ENCODE measurements at places on chromosomes 4 and X. TPM values are rescaled to one million over a fixed set of nuclear protein-coding genes. Genes with fewer than 3 reads are reported as not detected.

CACNA1F gene
- total RNA-seq: 1.3 TPM

GRCh38 chrX:9906919-9907318 is 60.2 kb upstream of the CLDN34 start:
- H3K27me3 ChIP-seq: no peaks in the 10 kb centered on the region
- no peaks in the 10 kb centered on the region for H3K36me3 ChIP-seq
- no peak for DNase-seq
- H3K4me3 ChIP-seq: no peak overlapping the region

DNA sequence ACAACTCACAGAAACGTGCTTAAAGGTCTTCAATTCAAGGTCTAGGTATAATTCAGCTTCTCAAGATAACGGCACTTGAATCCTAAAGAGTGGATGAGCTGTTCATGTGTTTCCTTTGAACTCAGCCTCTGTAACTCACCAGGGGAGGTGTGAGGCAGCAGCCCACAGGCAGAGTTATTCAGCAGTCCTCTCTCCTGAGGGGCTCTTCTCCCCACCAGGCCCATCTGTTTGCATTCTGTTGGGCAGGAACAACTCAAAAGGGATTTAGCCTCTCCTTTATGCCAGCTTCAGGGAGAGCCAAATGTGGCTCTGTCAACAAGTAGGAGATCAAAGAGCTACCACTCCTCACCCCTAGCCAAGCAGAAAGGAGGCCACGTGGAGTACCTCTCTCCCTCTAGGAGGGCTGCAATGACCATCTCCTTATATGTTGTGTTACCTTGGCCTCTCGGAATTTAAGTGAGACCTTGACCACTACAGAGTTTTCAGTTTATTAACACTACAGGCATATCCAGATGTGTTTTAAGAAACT is 151.2 kb downstream of the SPATA18 start:
- H3K36me3 ChIP-seq: no peaks in the 10 kb centered on the region
- no peak overlapping the region for H3K27ac ChIP-seq
- H3K4me3 ChIP-seq: no peak overlapping the region
- no peaks in the 10 kb centered on the region for H3K27me3 ChIP-seq
- no peak for DNase-seq

- no peak for DNase-seq
- H3K27me3 ChIP-seq: no peaks in the 10 kb centered on the region
- no peak overlapping the region for H3K4me3 ChIP-seq
Measured at GRCh38 chrX:35561985-35562384, 236.2 kb upstream of the MAGEB16 start.

CLTRN gene
- total RNA-seq: 5.2 TPM

DNA sequence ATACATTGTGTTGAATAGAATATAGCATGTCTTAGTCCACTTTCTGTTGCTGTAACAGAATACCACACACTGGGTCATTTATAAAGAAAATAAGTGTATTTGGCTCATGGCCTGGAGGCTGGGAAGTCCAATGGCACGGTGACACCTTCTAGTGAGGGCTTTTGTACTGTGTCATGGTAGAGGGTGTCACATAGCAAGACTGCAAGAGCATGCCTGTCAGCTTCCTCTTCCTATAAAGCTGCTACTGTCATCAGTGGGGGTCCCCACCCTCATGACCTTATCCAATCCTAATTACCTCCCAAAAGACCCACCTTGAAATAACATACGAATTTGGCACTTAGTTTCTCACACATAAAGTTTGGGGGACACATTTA is 193.2 kb downstream of the PTTG2 start:
- H3K27me3 ChIP-seq: no peaks in the 10 kb centered on the region
- peaks cover 28% of the 10 kb centered on the region for H3K4me1 ChIP-seq
- no peaks in the 10 kb centered on the region for H3K36me3 ChIP-seq
- H3K4me3 ChIP-seq: no peak overlapping the region
- no peak overlapping the region for H3K27ac ChIP-seq

DNA sequence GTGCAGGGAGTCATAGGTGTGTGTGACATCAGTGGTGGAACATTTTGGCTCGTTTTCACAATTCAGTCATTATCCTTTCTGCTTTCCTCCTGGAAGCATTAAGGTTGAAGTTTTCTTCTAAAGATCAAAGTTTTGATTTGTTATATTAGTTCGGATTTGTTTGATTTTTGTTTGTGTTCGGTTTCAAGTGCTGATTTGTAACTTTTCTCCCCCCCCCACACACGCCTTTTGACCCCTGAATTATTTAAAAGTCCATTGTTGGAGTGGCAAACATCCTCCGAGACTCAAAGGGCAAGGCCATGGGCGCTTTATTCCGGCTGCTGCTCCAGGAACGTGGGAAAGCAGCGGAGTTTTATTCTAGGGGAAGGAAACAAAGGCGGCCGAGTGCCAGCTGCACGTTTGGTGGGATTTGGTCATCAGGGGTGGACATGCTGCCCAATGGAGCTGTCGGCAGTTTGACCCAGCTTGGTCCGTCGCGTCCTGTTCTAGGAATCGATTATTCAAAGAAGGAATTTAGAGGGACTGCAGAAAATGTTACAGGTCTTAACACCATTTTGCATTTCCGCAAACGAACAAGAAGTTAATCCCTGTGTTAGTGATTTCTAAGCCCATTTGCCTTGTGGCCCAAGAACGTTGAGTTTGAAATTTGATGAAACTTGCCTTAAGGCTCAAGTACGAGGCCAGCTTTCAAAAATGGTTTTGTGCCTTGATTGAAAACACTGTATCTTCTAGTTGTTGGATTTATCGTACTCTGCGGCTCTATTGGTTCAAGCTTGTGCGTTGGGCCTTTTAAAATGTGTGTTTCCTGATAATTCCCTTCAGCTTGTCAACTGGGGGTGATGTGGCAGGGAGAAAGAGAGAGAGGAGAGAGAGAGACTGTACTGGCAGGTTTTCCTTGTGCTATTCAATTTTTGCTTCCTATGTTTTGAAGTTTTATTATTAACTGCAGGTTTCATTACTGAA is 565 bp upstream of the ZNF41 start:
- DNase-seq: no peak
- H3K27ac ChIP-seq: peak overlapping the region; percentile 96

GRCh38 chr4:92382128-92382527 is 78.4 kb downstream of the GRID2 start:
- no peaks in the 10 kb centered on the region for H3K36me3 ChIP-seq
- no peak for DNase-seq
- no peak overlapping the region for H3K27ac ChIP-seq
- no peak overlapping the region for H3K4me3 ChIP-seq

RASL11B gene
- not detected for total RNA-seq

DNA sequence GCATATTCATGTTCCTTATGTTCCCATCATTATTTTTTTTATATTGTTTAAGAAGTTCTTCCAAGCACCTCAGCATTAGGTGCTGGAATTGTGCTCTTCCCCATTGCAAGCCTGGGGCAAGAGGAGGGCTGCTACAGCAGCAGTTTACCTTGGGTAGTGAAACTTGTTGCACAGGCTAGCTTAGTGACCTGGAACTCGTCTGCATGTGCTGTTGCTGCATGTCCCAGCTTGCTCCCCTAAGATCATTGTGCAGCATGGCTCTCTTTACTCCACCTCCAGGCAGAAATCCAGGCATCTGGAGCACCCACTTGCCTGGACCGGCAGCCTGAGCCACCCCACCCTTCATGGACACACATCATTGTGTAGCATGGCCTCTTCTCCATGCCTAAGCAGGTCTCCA is 776.0 kb downstream of the GLUD2 start:
- DNase-seq: no peak
- no peaks in the 10 kb centered on the region for H3K36me3 ChIP-seq
- no peak overlapping the region for H3K27ac ChIP-seq
- H3K4me3 ChIP-seq: no peak overlapping the region
- no peaks in the 10 kb centered on the region for H3K4me1 ChIP-seq

DNA sequence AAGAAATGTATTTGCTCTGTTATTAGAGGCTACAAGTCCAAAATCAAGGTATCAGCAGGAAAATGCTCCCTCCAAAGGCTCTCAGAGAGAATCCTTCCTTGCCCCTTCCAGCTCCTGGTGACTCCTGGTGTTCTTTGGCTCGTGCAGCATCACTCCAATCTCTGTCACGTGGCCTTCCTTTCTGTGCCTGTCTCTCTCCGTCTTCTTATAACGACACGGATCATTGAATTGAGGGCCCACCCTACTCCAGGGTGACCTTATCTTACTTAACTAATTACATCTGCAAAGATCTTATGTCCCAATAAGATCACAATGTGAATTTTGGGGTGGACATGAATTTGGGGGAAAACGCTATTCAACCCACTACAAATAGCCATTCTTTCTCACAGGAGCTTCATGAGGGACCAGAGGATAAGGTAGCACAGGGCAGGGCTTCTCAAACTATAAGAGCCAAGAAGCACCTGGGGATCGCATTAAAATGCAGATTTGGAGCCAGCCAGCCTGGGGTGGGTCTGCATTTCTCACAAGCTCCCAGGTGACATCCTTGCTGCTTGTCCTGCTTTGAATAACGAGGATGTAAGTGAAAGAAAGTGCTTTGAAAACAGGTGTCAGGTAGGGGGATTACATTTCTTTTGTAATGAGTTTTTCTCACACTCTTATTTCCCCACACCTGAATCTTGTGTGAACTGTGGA is 41.9 kb upstream of the APLN start:
- no peaks in the 10 kb centered on the region for H3K27me3 ChIP-seq
- no peak overlapping the region for H3K27ac ChIP-seq
- H3K36me3 ChIP-seq: no peaks in the 10 kb centered on the region
- no peak overlapping the region for H3K4me3 ChIP-seq

- H3K4me3 ChIP-seq: no peak overlapping the region
- H3K36me3 ChIP-seq: no peaks in the 10 kb centered on the region
- H3K27me3 ChIP-seq: no peaks in the 10 kb centered on the region
- no peak for DNase-seq
Measured at GRCh38 chr4:90215286-90215685, 88.1 kb downstream of the CCSER1 start.

GRCh38 chrX:5971300-5971699 is 257.4 kb downstream of the NLGN4X start:
- H3K4me3 ChIP-seq: no peak overlapping the region
- no peak overlapping the region for H3K27ac ChIP-seq
- H3K4me1 ChIP-seq: no peaks in the 10 kb centered on the region
- H3K27me3 ChIP-seq: no peaks in the 10 kb centered on the region

DNA sequence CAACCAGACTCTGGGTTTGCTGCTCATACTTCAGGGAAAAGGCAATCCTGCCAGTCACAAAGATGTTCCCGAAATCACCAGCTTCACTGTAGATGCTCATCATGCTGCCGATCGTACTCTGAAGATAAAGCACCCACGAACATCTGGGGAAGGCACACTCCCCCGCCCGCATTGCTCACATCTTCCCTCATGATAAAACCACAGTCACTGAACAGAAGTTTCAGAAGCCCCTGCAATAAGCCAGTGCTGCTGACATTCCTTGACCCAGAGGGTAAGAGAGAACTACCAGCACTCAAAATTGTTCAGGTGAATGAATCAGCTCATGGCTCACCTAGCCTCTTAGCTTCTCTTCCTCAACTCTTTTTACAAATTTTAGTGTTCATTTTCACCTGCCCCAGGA is 43.1 kb downstream of the SRPX2 start:
- H3K27ac ChIP-seq: no peak overlapping the region
- no peaks in the 10 kb centered on the region for H3K36me3 ChIP-seq
- no peaks in the 10 kb centered on the region for H3K4me1 ChIP-seq
- no peak for DNase-seq
- H3K27me3 ChIP-seq: no peaks in the 10 kb centered on the region

DNA sequence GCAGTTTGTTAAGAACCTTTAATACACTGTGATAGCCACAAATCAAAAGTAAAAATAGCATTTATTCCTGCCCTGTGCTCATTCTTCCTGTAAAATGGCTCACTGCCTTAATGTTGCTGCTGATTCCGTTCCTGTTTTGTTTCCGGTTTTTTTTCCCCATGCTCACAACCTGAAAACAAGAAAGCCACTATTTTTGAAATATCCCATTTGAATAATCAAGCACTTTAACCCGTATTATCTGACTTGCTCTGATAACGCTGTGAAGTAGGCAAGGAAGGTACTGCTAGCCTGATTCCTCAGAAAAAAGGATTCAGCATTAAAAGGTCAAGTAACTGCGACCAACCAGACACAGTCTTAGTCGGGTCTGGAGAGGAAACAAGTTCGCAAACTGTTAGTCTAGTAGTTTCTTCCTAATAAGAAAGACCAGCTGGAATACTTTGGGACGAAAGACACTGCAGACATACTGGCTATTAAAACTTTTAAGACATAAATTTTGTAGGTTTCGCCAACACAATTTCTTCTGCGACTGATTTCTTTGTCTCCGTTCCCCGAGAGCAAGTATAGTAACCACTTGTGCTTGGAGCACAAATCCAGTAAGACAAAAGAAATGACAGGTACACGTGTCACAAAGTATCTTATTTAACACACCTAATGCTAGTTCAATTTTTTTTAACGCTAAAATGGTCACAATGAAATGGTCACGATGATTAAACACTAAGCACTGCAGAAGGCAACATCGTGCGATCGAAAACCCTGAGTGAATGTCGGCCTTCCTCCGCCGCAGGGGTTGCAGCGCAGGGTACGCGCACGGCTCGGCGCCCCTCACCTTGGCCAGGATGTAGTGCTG is 802 bp downstream of the COX18 start:
- DNase-seq: no peak
- H3K36me3 ChIP-seq: peaks cover 3% of the 10 kb centered on the region
- peaks cover 16% of the 10 kb centered on the region for H3K4me1 ChIP-seq
- peak overlapping the region; percentile 95 for H3K27ac ChIP-seq
- peak overlapping the region; percentile 79 for H3K4me3 ChIP-seq
- no peaks in the 10 kb centered on the region for H3K27me3 ChIP-seq

- DNase-seq: no peak
- H3K27me3 ChIP-seq: no peaks in the 10 kb centered on the region
- H3K36me3 ChIP-seq: no peaks in the 10 kb centered on the region
- no peak overlapping the region for H3K27ac ChIP-seq
- H3K4me1 ChIP-seq: no peaks in the 10 kb centered on the region
- H3K4me3 ChIP-seq: no peak overlapping the region
Measured at GRCh38 chr4:79673898-79674297, 265.9 kb upstream of the GK2 start.

- DNase-seq: no peak
- no peaks in the 10 kb centered on the region for H3K4me1 ChIP-seq
- H3K27me3 ChIP-seq: no peaks in the 10 kb centered on the region
Measured at GRCh38 chrX:6149060-6149872, 79.4 kb downstream of the NLGN4X start.

DNA sequence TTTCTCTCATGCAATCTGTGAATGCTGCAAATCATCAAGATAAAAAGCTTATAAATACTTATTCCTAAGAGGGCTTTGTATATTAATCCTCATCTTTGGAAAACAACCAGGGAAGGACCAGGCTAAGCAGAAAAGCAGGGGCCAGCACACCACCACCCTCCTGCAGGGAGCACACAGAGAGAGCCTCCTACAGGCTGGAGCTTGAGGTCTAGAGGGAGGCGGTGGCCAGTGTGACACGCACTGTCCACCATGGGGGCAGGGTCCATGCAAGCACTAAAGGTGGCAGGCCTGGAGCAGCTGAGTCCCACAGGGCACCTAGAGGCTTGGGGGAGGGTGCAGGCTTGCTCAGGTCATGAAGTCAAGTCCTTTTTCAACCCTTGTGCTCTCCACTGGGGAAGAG is 236.9 kb downstream of the TACR3 start:
- no peaks in the 10 kb centered on the region for H3K36me3 ChIP-seq
- H3K4me1 ChIP-seq: no peaks in the 10 kb centered on the region
- no peak overlapping the region for H3K4me3 ChIP-seq
- no peak overlapping the region for H3K27ac ChIP-seq
- DNase-seq: peak; percentile 12

SGMS2 gene
- 85.9 TPM for total RNA-seq

SSX2B gene
- not detected for total RNA-seq

Measured in upper lobe of left lung (tissue), 6 donors.